ENCODE measurements at places on chromosomes 11 and 22.

DNA sequence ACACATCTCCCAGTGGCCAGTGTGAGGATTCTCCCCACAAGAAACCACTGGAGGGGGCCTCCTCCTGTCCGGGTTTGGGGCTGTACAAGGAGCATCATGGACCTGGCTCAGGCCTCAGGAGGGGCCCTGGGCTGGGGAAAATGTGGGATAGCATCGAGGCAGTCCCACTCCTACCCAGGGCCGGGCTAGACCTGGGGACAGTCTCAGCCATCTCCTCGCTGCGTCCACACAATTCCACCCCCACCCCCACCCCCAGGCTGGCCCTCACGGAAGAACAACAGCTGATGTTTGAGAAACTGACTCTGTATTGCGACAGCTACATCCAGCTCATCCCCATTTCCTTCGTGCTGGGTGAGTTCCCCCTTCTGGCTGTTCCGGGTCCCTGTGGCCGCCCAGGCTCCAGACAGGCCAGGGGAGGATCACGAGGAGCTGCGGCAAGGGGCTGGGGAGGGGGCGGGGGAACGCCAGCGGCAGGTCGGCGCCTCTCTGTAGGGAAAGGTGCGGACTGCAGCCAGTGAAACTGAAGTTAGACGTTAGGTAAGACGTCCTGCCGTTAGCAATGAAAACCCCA lies 4.8 kb downstream of the BEST1 start:
- no peak for DNase-seq

GRCh38 chr11:60863550-60864521 lies 3.5 kb upstream of the ZP1 start:
- DNase-seq: no peak

- no peak for DNase-seq
Measured at GRCh38 chr22:16828876-16829275, 3.7 kb upstream of the XKR3 start.

DNA sequence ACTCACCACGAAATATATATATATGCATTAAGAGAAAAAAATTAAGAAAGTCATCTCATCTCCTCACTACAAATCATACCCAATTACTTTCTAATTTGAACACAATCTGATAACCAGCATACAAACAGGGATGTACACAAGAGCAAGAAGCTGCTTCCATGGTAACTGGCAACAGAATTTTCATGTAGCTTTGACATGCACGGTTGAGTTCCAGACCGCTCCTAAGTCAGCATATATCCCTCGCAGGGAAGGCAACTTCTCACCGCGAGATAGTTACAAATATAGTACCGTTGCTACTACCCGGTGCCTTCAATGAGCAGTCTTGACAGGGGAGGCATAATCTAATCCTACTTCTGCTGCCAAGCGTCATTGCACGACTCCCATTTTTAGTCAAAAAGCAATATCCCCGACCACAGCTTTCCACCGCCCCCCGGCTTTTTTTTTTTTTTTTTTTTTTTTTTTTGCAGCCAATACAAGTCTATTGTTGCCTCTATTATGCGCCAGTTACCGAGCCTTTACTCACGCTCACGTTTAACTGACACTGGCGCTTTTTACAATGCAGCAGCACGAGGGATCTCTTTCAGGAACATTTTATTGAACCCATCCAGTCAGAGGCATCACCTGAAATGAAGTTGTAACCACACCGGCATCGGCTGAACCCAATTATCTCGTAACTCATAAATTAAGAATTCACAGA lies 2.2 kb downstream of the CADM1 start:
- no peak for DNase-seq

- DNase-seq: no peak
Measured at GRCh38 chr22:29541845-29542244, 11.7 kb downstream of the THOC5 start.
